WTC11 (cell line): ENCODE measurements at places on chromosomes 5 and 9. TPM values are rescaled to one million over a fixed set of nuclear protein-coding genes. Genes with fewer than 3 reads are reported as not detected.

DNA sequence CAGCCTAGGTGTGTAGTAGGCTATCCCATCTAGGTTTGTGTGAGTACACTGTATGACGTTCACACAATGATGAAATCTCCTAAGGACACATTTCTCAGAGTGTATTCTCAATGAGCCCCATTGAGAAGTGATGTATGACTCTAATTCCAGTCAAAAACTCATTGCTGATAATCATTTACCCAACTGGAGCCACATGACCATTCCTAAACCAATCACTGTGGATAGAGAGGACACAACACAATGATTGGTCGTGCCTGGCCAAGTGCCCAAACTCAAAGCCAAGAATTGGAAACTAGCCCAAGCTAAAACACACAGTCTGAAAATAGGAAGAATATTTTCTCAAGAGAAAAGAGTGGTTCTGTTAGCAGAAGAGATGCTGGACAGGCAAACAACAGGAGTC, 191.2 kb downstream of the ZNF462 start:
- no peak for DNase-seq

DNA sequence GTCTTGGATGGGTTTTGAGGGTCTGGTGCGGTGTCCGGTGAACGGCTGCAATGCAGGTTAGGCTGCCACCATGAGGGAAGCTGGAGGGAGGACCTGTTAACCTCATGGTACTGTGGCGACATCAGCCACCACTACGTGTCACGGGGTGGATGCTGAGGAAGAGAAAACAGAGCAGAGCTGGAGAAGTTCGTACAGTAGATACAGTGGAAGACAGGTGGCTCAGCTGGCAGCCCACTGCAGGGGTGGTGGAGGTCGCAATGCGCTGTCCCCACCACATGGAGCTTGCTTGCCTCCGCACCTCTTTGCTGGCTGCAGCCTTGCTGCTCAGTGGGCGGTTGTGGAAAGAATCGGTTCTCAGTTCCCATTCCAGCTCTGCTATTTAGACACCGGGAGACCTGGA, 2.8 kb downstream of the DCANP1 start:
- no peak for DNase-seq

- DNase-seq, result no peak
These were observed 6.6 kb upstream of the N4BP3 start for GRCh38 chr5:178106556-178107239.

The FOXD4L3 gene
- not detected in 3 replicates for total RNA-seq

DNA sequence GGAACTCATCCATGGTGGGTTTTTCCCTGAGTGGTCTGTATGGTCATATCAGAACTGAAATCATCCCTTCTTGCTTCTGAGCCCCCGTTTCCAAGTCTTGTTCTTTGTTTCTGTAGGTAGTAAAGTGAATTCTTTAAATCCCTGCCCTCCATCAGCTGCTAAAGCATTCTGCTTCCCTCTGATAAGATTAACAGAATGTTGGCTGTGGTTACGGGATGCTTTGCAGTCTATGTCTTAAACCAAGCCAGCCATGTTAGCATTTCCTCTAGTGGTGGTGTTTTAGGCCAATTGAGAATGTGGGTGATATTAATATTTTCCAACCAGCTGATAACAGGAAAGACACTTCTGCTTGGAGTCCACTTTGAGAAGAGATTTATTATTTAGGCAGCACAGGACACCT, 22.0 kb upstream of the KCNIP1 start:
- no peak for DNase-seq

- no peak for DNase-seq
These were observed 2.5 kb downstream of the SMC5 start for GRCh38 chr9:70261131-70261870.

The BTNL8 gene
- 0.48 to 0.96 TPM (median 0.85 TPM) in 3 replicates for total RNA-seq

- no peak for DNase-seq
These were observed 4.8 kb downstream of the SNCB start for GRCh38 chr5:176625512-176625911.

GRCh38 chr5:24512423-24512822, 132.4 kb downstream of the CDH10 start:
- DNase-seq, result no peak

DNA sequence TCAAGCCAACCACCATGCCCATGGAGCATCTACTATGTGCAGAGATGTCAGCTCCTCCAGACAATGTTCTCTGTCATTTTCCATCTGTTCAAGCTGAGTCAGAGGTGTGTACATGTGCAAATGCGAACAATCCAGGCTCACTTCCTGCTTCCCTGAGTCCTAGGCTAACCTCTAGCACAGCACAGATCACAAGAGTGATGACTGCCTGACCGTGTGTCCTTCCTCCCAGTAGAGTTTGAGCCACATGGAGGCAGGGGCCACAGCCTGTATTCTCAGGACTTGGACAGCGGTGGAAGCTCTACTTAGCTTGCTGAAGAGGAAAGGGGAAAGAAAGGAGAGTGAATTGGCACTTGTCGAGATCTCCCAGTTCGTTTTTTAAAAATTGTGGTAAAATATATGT, 87.2 kb downstream of the KCNIP1 start:
- no peak for DNase-seq

- DNase-seq, result no peak
These were observed 39.2 kb upstream of the LRRTM2 start for GRCh38 chr5:138914338-138914737.

The OBP2B gene
- not detected in 3 replicates for total RNA-seq

- no peak for DNase-seq
These were observed 47.4 kb upstream of the LRRTM2 start for GRCh38 chr5:138922494-138922893.
